ENCODE measurements at places on chromosomes 13 and 19.

- DNase-seq: no peak
These were observed 1141.6 kb upstream of the MIR17HG start for GRCh38 chr13:90205911-90206310.

DNA sequence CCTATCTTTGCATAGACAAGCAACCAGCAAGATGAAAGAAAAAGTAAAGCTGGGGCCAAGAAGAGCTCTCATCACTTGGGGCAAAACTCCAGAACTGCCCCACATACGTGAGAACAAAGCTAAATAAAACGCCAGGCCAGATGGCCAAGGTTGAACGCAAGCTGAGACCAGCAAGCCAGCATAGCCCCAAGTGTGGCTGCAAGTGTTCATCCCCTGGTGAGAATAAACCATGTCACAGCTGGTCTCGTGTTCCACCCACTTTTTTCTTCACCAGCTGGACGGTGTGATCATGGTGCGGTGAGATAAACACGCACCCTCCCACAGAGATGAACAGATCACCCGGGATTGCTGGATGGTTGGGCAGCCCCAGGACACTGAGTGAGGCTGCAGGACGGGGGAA lies 109.6 kb upstream of the CACNA1A start:
- DNase-seq: no peak

DNA sequence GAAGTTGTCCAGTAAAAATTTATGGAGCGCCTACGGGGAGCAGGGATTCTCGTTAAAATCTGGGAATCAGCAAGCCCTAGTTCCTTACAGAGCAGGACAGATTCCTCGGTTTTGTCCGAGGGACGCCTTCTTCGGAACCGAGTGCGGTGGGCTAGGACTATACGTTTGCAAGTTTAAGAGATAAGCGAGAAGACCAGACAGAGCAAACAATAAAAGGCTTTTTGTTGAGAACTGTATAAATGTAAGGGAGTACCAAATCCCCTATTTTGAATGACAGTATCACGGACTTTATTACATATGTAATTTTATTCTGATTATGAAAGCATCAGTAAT lies 971 bp upstream of the ANKRD10 start:
- DNase-seq: no peak

GRCh38 chr13:108435393-108436149 lies 166.1 kb downstream of the TNFSF13B start:
- DNase-seq: peak; percentile 9

DNA sequence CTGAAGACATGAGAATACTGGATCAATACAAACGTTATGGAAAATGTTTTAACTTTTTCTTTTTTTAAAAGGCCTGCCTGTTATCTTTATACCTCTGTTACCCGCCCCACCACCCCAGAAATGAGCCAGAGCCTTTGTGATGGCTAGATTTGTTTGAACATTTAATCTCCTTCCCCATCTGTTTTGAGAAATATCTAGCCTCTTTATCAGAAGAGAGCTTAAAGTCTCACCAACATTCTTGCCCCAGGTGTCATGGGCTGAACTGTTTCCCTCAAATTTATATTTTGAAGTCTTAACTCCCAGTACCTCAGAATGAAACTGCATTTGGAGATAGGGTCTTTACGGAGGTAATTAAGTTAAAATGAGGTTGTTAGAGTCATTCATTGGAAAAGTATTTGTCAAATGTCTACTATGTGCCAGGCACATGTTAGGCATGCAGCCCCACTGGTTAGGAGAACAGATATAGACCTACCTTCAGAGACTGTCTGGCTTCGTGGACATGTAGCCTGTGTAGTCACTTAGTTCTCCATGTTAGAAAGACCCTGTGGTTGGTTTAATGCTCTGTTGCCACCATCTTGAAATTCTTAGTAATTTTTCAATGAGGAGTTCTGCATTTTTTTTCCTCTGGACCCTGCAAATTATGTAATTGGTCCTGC lies 6.3 kb upstream of the RB1 start:
- DNase-seq: no peak

- DNase-seq: no peak
These were observed 9.0 kb downstream of the TMEM259 start for GRCh38 chr19:1011831-1012333.

DNA sequence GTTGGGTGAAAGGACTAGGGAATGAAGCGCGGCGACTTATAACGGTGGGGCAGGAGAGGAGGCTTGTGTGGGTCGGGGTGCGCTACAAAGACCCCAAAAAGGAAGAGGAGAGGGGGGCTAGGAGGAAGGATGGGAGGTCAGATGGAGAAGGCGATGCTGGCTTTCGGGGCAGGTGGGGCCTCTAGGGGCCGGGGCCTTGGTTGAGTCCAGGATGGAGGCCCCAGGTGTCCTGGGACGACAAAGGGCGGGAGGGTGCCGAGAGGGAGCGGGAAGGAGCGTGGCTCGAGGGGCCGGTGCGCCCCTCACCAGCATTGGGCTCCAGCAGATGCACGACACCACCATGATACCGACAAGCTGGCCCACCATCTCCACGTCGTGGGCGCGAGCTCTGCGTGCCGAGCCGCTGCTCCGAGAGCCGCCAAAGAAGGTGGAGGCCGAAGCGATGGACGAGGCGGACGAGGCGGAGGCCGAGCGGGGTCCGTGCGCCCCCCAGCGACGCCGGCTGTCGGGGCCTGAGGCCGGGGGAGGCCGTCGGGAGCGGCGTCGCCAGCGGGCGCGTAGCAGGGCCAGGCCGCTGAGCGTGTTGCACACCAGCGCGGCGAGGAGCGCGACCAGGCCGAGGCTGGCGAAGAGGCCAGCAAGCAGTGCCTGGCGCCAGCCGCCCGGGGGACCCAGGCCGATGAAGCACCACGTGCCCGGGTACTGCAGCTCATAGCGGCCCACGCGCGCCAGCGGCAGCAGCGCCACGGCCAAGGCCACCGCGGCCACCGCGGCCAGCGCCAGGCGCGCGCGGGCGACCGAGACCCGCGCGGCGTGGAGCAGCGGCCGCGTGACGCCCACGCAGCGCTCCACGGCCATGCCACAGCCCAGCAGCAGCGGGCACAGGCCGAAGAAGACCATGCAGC lies 1.8 kb downstream of the PTGER1 start:
- peak; percentile 33 for DNase-seq

DNA sequence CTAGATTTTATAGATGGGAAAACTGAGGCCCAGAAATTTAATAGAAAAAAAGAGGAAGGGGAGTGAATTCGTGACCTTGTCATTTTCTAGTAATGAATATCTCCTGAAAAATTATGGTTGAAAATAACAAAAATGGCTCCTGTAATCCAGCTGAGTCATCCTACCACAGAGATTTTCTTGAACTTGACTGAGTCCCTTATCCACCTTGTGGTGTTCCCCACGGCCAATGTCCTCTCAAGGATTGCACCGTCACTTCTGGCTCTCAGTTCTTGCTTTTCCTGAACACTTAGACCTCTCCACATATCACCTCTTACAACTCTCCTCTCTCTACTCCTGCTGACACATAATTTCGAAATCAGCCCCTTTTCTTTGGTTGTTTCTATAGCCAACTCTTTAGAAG lies 1.2 kb upstream of the KATNAL1 start:
- no peak for DNase-seq

- peak; percentile 64 for DNase-seq
These were observed at the start of gene ICAM4 for GRCh38 chr19:10286803-10287737. Gene ICAM4 (plus strand): TSS chr19:10286955. CDS start chr19:10287013, 58 bp downstream.

GRCh38 chr19:54573330-54573872 lies at the start of gene LILRA2:
Gene LILRA2 (plus strand): TSS chr19:54573790. CDS start chr19:54573879, 89 bp downstream.
- DNase-seq: no peak

GRCh38 chr13:26186995-26187394 lies 35.1 kb downstream of the RNF6 start:
- DNase-seq: peak; percentile 25

- DNase-seq: no peak
These were observed 219.0 kb downstream of the MZT1 start for GRCh38 chr13:72508392-72508791.

GRCh38 chr13:51343475-51343874 lies 4.0 kb downstream of the SERPINE3 start:
- DNase-seq: no peak

GRCh38 chr19:16089010-16089846 lies 12.9 kb downstream of the TPM4 start:
- DNase-seq: no peak

DNA sequence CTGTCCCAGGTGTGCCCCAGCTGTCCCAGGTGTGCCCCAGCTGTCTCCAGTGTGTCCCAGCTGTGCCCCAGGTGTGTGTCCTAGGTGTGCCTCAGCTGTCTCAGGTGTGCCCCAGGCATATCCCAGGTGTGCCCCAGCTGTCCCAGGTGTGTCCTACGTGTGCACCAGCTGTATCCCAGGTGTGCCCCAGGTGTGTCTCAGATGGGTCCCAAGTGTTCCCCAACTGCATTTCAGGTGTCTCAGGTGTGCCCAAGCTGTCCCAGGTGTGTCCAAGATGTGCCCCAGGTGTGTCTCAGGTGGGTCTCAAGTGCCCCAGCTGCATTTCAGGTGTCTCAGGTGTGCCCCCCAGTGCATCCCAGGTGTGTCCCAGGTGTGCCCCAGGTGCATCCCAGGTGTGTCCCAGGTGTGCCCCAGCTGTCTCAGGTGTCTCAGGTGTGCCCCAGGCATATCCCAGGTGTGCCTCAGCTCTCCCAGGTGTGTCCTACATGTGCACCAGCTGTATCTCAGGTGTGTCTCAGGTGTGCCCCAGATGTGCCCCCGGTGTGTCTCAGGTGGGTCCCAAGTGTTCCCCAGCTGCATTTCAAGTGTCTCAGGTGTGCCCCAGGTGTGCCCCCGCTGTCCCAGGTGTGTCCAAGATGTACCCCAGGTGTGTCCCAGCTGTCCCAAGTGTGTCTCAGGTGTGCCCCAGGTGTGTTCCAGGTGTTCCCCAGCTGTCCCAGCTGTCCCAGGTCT lies 1.3 kb upstream of the GRK1 start:
- no peak for DNase-seq

DNA sequence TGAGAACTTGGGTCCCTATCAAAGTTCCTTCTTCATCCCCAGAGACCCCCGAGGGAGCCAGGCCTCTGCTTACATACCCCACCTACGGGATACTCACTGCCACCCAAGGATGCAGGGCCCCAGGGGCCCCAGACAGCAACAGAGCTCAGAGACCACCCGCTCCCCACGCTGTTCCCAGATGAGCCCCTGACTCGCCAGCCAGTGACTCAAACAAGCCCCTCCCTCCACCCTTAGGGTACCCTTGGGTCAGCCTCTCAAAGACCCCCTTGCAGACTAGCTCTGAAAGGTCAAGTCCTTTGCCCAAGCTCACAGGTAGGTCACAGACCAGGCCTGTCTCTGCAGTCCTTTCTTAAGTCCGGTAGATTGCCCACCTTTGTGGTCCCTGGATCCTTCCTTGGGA lies 45.7 kb downstream of the CD320 start:
- no peak for DNase-seq

- peak; percentile 16 for DNase-seq
These were observed 78.4 kb downstream of the GPC6 start for GRCh38 chr13:93304868-93305613.

GRCh38 chr19:3585301-3586126 lies at the start of gene GIPC3:
Gene GIPC3 (plus strand): TSS chr19:3585478. CDS start chr19:3585598, 120 bp downstream.
- peak; percentile 73 for DNase-seq

DNA sequence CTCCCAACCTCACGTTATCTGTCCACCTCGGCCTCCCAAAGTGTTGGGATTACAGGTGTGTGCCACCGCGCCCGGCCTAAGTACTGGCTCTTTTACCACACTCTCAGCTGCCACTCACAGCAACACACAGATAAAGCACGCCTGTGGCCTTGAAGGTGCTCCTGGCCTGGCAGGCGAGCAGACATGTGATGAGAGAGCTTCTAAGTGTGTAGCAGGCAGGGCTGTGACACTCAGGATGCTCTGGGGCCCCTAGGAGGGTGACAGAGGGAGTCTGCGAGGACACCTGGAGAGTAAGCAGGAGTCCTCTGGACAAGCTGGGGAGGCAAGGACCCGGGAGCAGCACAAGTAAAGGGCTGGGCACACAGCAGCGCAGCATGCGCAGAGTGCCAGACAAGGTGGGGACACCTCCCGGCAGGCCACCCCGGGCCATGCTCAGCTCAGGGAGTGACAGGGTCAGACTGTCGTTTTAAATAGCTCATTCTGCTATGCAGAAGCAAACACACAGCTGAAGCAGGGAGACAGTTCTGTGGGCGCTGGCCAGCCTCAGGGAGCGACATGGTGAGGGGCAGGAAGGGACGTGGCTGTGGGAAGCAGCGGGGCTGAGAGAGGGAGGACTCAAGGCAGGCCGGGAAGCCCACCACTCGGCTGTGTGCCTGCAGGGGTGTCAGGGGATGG lies 26.5 kb downstream of the MED26 start:
- no peak for DNase-seq

- DNase-seq: no peak
These were observed 557.9 kb downstream of the UQCRFS1 start for GRCh38 chr19:28655054-28655453.

DNA sequence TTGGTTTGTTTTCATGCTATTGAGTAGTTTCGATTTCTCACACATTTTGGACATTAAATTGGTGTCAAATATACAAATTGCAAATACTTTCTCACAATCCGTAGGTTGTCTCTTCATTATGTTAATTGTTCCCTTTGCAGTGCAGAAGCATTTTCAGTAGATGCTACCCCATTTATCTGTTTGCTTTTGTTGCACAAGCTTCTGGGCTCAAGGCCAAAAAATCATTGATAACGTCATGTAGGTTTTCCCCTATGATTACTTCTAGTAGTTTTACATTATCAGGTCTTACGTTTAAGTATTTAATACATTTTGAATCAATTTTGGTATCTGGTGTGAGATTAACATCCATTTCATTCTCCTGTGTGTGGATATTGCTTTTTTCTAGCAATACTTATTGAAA lies 14.0 kb upstream of the ZNF347 start:
- DNase-seq: no peak

DNA sequence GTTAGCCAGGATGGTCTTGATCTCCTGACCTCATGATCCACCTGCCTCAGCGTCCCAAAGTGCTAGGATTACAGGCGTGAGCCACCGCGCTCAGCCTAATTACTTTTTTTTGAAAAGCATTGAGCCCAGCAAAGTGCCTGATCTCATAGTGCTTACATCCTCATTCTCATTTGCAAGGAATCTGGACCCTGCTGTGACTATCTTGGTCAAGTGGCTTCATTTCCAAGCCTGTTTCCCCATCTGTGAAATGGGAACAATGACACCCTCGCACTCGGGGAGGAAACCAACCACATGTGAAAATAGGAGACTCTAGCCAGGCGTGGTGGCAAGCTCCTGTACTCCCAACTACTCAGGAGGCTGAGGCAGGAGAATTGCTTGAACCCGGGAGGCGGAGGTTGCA lies 1.6 kb upstream of the PLEKHA4 start:
- DNase-seq: no peak

DNA sequence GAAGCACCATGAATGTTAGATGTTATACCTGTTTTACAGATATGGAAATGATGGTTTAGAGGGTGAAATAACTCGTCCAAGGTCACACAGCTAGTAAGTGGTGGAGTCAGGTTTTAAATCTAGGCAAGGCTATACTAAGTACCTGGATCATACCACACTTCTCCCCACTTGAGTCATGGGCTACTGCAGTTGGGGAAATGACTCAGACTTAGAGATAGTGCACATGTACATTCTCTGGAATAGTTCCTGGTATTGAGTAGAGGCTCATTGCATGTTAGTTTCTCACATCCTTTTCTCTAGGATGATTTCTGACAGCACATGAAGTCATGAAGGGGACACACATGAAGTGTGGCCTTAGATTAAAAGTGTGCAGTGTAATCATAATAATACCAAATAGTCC lies 76.2 kb upstream of the TNFSF11 start:
- no peak for DNase-seq
